CD4-positive, alpha-beta T cell (primary cell): ENCODE measurements at places on chromosomes 16 and 17.

- no peak overlapping the region for H3K27ac ChIP-seq
- H3K4me3 ChIP-seq, result no peak overlapping the region
- H3K4me1 ChIP-seq, result no peaks in the 10 kb centered on the region
- DNase-seq, result no peak
- no peaks in the 10 kb centered on the region for H3K27me3 ChIP-seq
Measured at GRCh38 chr17:80116921-80117380, 15.6 kb downstream of the GAA start.

GRCh38 chr16:546909-547770 is 13.1 kb upstream of the PRR35 start:
- H3K4me1 ChIP-seq, result peaks cover 17% of the 10 kb centered on the region
- no peak for DNase-seq
- H3K27ac ChIP-seq, result no peak overlapping the region
- no peaks in the 10 kb centered on the region for H3K27me3 ChIP-seq

- no peak for DNase-seq
- H3K4me1 ChIP-seq, result peaks cover 17% of the 10 kb centered on the region
- peak overlapping the region; percentile 81 for H3K27ac ChIP-seq
- H3K27me3 ChIP-seq, result no peaks in the 10 kb centered on the region
- peaks cover 8% of the 10 kb centered on the region for H3K36me3 ChIP-seq
Measured at GRCh38 chr16:48365025-48365600, 20.1 kb downstream of the SIAH1 start.

DNA sequence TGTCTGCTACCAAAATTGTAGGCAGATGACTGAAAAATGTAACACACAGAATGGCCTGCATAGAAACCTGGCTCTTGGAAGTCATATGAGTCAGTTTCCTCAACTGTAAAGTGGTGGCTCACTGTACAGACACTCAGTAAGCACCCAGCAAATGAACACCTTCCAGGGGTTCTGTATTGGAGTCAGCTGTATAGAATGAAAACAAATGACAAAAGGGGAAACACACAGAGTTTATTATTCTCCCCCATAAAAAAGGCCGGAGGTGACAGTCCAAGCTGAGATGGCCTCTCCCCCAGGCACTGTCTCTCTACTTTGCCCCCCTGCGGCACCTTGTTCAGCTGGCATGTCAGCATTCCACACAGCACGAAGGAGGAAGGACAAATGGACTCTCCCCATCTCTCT is 6.2 kb upstream of the MEOX1 start:
- DNase-seq, result no peak
- H3K4me1 ChIP-seq, result peaks cover 16% of the 10 kb centered on the region
- no peak overlapping the region for H3K27ac ChIP-seq

- H3K27me3 ChIP-seq, result no peaks in the 10 kb centered on the region
- no peak overlapping the region for H3K4me3 ChIP-seq
- H3K27ac ChIP-seq, result no peak overlapping the region
- DNase-seq, result no peak
- no peaks in the 10 kb centered on the region for H3K4me1 ChIP-seq
Measured at GRCh38 chr16:59988591-59988990, 1254.5 kb upstream of the GOT2 start.

- no peaks in the 10 kb centered on the region for H3K27me3 ChIP-seq
- no peak overlapping the region for H3K4me3 ChIP-seq
- H3K4me1 ChIP-seq, result no peaks in the 10 kb centered on the region
- peaks cover 56% of the 10 kb centered on the region for H3K36me3 ChIP-seq
Measured at GRCh38 chr17:5446786-5447185, 7.8 kb upstream of the C1QBP start.

GRCh38 chr16:49343291-49343690 is 30.3 kb upstream of the C16orf78 start:
- no peak for DNase-seq
- no peaks in the 10 kb centered on the region for H3K27me3 ChIP-seq
- no peak overlapping the region for H3K27ac ChIP-seq
- H3K36me3 ChIP-seq, result no peaks in the 10 kb centered on the region

DNA sequence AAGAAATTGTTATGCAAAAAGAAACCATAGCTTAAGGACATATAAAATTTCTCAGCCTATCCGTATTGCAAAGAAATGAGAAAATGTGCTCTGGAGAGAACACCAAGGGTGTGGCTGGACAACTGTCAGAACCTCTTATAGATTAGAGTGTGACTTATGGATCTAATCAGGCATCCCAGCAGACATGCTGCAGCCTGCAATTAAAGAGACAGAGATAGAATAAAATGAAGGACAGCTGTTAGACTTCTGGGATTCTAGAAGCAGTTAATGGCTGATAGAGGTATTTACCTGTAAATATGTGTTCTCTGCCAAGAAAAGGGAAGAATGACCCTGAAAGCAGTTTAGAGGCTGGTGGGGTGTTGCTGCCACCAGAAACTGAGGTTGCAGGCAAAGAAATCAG is 160.1 kb upstream of the KIF2B start:
- H3K36me3 ChIP-seq, result no peaks in the 10 kb centered on the region
- no peaks in the 10 kb centered on the region for H3K27me3 ChIP-seq
- H3K27ac ChIP-seq, result no peak overlapping the region
- no peak overlapping the region for H3K4me3 ChIP-seq
- DNase-seq, result no peak
- no peaks in the 10 kb centered on the region for H3K4me1 ChIP-seq

DNA sequence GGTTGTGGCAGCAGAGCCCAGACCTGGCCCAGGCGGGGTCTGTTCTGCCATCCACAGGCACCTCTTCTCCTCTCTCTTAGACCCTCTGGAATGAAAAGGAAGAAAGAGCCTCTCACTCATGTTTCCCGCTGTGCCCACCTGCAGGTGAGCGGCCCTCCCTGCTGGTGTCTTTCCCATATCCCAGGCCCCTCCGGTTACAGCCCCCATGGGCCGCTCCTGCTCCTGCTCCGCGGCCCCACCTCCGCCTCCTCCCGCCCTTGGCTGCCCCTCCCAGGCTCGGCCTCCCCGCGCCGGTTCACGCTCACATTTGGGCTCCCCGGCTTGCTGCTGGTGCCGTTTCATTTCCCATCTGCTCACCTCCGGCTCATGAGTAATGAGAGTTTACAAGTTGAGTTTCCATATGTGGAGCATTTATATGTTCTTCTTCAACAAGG is 98.7 kb upstream of the SDK2 start:
- H3K4me3 ChIP-seq, result no peak overlapping the region
- peaks cover 6% of the 10 kb centered on the region for H3K4me1 ChIP-seq
- H3K36me3 ChIP-seq, result no peaks in the 10 kb centered on the region
- H3K27me3 ChIP-seq, result no peaks in the 10 kb centered on the region

- H3K36me3 ChIP-seq, result no peaks in the 10 kb centered on the region
- no peak overlapping the region for H3K4me3 ChIP-seq
- no peak overlapping the region for H3K27ac ChIP-seq
- no peaks in the 10 kb centered on the region for H3K27me3 ChIP-seq
- DNase-seq, result no peak
Measured at GRCh38 chr17:68771867-68772515, 170.8 kb upstream of the FAM20A start.

GRCh38 chr17:57871155-57871554 is 21.3 kb upstream of the MRPS23 start:
- H3K27ac ChIP-seq, result no peak overlapping the region
- no peak overlapping the region for H3K4me3 ChIP-seq
- peaks cover 4% of the 10 kb centered on the region for H3K27me3 ChIP-seq
- no peaks in the 10 kb centered on the region for H3K36me3 ChIP-seq
- no peak for DNase-seq
- peaks cover 31% of the 10 kb centered on the region for H3K4me1 ChIP-seq

- peaks cover 17% of the 10 kb centered on the region for H3K36me3 ChIP-seq
- no peak overlapping the region for H3K27ac ChIP-seq
- H3K4me1 ChIP-seq, result peaks cover 21% of the 10 kb centered on the region
- no peak overlapping the region for H3K4me3 ChIP-seq
- peak; percentile 76 for DNase-seq
- H3K27me3 ChIP-seq, result no peaks in the 10 kb centered on the region
Measured at GRCh38 chr17:4852567-4853207, 19.5 kb downstream of the MINK1 start.

GRCh38 chr17:49616601-49617131 is 41.0 kb downstream of the NXPH3 start:
- H3K36me3 ChIP-seq, result peaks cover 92% of the 10 kb centered on the region
- no peak for DNase-seq
- H3K4me1 ChIP-seq, result no peaks in the 10 kb centered on the region

DNA sequence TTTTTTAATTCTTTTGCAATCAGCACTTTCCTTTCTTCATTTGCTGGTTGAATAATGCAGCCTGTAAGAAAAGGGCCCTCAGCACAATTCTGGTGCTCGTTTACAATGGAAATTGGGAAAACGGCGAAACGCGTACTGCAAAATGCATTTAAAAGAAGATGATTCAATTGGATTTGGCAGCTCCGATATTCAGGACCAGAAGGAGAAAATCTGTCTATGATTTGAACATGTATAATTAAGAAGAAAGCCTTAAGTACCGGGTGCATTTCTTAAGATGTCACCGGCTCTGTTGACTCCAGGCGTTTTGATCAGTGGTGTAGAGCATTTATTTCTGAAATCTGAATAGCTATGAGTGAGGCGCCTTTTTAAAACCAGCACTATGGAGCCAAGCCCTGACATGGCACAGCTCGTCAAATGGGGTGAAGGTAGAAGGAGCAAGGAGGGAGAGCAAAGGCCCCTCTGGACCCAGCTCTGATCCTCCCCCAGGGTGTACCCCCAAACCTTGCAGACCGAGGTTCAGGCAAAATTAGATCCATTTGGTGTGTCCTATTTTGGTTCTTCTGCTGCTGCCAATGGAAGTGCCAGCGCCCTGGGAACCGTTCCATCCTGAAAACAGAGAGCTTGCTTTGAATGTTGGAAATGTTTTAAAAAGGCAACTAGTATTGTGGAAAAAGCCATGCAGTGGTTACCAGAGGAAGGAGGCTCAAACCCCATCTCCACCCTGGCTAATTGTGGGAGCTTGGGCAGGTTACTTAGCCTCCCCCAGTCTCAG is 161.4 kb upstream of the RPL38 start:
- H3K4me1 ChIP-seq, result no peaks in the 10 kb centered on the region
- no peak overlapping the region for H3K27ac ChIP-seq
- H3K36me3 ChIP-seq, result no peaks in the 10 kb centered on the region
- no peak for DNase-seq
- H3K27me3 ChIP-seq, result no peaks in the 10 kb centered on the region
